HTR-8/SVneo (cell line): ENCODE measurements at places on chromosomes 12 and 14.
A peak's percentile ranks its signal among the peaks of the same experiment; 100 is the strongest.

DNA sequence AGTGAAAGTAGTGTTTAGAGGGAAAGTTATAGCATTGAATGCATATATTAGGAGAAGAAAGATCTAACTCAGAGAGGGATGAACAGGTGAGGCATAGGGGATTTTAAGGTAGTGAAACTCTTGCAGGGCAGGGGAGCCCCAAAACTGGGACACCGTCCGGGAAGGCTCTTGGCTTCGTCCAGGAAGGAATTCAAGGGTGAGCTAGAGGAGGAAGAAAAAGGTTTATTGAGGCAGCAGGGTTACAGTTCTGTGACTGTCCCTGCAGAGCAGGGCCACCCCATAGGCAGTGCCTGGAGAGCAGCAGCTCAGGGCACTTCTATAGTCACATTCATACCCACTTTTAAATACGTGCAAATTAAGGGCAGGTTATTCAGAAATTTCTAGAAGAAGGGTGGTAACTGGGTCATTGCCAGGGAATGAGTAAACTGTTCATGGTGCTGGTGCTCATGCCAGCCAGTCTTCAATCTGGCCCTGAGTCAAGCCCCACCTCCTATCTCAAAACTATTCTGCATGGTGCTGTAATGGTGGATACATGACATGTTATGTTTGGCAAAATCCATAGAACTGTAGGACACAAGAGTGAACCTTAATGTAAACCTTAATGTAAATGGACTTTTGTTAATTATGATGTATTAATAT is 1.2 kb upstream of the OAS1 start:
- no peak for DNase-seq

DNA sequence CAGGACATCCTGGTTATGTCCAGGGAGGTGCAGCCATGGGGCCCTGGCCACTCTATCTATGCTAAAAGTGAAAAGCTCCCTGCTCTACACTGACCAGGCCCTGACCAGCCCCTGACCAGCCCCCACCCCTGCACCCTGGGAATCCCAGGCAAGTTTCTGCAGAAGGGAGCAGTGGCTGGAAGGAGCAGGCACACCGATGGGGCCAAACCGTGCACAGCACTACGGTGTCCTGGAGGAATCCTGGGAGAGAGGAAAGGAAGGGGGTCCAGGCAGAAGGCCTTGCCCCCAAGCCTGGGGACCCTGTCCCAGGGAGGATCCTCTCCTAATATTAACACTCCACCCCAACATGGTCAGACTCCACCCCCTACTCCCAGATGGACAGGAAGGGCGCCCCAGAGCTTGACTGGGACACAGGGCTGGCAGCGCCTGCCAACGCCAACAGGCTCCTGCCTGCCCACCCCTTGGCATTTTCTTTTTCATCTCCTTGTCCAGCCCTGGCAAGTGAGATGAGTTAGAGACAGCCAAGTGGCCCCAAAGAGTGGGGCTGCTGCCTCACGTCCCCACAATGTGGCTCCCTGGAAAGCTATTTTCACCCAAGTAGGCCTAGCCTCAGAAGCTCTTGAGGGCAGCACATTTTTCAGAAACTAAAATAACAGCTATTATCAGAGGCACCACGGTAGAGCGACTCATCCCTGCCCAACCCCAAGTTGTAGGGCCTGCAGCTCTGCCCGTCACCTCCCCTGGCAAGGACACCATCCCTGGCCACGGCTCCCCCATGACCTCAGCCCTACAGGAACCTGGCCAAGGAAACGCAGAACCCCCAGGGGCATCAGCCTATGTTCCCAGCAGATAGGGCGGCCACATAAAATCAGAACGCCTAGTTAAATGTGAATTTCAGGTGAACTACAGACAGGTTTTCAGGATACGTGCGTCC is 82.6 kb downstream of the SCARB1 start:
- DNase-seq = no peak

GRCh38 chr12:1605129-1606020 is 11.0 kb upstream of the FBXL14 start:
- peak; percentile 94 for DNase-seq

DNA sequence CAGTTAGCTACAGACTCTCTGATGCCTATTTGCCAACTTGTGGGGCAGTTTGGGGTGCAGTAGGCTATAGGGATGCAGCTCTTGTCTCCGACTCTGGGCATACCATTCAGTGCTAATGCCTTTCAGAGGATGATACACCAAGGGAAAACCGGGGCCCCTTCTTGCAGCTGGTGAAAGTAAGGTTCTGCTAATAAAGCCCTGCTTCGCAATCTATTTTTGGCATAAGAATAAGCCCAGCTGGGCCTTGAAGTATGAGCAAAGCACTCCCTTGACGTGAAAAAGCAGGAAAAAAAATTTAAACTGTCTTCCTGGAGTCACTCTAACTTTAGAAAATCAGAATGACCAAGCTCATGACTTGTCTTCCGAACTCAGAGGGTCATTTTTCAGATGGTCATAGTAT is 124.1 kb upstream of the RBM19 start:
- DNase-seq = no peak

DNA sequence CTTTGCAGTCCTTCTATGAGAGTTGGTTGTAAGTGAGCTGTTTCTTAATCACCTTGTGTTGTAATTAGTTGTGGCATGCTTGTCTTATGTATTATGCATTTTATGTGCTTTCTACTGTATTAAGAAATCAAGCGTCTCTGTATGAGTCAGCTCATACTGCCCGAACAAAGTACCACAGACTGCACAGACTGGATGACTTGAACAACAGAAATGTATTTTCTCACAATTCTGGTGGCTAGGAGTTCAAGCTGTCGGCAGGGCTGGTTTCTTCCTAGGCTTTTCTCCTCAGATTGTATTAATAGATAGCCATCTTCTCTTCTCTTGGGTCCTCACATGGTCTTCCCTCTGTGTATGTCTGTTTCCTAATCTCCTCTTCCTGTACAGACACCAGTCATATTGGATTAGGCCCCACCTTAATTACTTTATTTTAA is 77.7 kb downstream of the FLRT2 start:
- no peak for DNase-seq

DNA sequence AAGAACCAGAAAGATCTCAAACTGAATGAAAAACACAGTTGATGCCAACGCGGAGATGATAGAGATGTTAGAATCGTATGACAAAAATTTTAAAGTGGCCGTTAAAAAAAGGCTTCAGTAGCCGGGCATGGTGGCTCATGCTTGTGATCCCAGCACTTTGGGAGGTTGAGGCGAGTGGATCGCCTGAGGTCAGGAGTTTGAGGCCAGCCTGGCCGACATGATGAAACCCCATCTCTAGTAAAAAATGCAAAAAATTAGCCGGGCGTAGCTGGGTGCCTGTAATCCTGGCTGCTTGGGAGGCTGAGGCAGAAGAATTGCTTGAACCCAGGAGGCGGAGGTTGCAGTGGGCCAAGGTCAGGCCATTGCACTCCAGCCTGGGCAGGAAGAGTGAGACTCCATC is 5.4 kb upstream of the ACVRL1 start:
- no peak for DNase-seq

DNA sequence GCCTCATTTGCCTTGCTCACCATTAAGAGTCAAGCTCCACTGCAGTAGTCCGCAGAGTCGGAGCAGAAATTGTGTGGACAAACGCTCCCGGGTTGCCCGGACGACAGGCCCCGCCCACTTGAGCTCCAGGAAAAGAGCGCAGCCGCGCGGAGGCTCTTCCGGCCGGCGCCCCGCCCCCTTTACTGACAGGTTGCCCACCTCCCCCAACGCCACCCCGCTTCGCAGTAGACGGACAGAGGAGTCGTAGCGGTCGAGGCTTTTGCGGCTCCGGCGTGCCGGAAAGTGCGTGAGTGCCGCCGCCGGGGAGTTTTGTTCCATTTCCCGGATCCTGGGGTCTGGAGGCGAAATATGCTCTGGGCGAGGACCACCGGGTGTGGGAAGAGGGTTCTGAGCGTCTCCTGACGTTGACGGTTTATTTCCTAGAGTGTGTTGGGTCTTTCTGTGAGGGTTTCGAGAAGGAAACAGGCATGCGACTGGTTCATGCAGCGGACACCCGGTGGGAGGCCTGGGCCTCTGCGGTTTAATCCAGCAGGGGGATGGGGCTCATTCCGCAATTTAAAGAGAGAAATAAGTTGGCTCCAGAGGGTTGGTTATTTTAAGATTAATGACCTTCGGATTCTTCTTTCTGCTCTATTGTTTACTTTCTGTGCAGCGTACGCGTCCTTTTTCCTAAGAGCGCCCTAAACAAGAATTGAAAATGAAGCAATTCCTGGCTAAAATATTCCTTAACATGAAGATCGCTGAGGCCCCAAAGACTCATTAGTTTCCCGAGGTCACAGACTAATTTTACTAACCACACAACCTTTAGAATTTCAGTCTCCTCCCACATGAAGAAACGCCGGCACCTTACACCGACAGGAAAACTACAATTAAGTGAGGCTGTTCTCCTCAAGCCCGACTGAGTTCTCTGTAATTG is at the start of the genes DNAI7 and ETFRF1:
Gene DNAI7, minus strand, starts transcription at position 105 of the 916 bp plus-strand sequence. Its CDS starts 82 bp downstream, at position 23.
Gene ETFRF1, plus strand, starts transcription at position 182 of the 916 bp plus-strand sequence. CDS start 8,720 bp downstream, outside the sequence.
- DNase-seq = peak; percentile 93

GRCh38 chr12:26138860-26139259 is 14.0 kb upstream of the BHLHE41 start:
- no peak for DNase-seq

DNA sequence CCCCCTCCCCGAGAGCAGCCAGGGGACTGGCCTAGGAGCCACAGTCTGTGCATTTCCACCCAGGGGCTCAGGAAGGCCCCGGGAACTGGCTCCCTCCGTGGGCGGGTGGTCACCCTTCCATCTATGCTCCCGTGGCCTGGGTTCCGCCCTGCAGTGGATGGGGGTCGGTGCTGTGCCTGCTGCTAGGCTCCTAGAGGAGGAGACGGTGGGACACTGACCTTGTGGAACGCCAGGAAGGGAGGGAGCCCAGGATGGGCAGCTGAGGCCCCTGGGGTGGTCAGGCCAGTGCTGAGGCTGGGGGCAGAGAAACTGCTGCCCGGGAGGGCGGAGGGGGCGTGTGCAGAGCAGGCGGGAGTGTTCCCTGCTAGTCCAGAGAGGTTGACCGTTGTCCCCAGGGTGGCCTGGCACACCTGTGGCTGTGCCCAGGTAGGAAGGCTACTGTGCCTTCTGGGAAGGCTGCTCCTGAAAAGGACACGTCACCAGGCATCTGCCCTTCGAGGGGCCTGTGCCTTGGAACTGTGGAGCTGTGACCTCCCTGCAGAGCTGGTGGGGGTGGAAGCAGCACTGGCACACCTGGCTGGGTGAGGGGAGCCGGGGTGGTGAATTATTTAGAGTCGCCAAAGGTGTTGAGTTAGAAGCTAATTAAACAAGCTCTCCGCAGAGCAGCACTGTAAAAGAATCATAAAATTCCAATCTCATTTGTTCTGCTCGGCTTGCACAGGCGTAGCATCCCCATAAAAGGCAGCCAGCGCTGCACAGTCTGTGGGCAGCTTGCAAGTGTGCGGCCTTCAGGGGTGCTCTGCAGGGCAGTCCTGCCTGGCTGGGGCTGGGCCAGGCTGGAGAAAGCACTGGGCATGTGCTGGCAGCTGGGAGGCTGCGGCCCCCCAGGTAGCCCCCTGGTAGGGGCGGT is 145.1 kb downstream of the KIF26A start:
- no peak for DNase-seq

DNA sequence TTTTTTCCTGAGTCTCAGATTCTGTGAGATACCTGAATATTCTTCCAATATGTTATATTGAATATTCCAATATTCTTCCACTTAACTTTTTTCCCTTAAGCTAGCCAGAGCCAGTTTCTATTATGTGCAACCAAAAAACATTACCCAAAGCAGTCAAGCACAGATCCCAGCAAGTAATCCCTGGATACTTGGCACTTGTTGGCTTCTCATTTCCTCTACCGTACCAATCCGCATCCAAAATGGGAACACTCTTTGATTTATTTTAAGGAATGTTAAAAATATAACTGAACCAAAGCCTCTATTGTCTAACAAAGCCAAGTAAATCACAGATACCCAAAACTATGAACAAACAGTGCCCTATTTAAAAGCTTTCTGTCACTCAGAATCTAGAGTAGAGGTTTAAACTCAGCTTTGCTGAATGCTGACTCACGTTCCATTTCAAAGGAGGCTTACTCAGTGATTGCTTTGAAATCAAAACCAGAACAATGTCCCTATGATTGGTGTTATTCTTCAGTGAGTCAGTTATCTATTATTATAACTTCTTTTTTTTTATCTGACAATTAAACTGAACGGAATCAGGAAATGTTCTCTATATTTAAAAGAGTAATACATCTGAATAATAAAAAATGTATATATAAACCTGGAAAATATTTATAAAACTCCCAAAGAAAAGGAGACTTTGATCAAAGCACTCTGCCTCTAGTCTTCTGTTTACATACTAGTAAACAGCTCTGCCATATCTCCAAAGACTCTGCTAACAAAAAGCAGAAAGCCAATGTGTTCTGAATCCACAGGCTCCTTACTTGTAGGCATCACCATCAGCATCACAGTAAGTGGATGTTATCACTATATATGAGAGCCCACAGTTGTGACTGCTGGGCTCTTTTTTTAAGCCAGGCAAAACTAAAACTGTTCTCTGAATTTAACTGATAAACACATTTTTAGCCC is 360.8 kb downstream of the CCDC91 start:
- DNase-seq = no peak

DNA sequence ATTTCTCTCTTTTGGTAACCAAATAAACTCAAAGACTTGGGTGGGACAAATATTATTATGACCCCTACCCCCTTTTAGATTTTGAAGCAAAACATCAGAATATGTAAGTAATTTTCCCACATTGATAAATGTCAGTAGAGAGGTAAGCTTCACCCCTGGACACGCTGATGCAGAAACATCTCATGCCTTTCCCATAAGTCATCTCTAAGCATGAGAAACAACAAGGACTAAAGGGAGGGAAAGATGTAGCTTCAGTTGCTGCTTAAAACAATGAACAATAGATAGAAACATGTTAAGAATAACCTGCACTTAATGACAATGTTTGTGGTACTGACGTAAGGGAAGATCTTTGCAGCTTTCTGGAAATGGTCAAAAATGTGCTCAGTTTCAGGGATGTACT is 56.3 kb upstream of the SLC8A3 start:
- DNase-seq = no peak

DNA sequence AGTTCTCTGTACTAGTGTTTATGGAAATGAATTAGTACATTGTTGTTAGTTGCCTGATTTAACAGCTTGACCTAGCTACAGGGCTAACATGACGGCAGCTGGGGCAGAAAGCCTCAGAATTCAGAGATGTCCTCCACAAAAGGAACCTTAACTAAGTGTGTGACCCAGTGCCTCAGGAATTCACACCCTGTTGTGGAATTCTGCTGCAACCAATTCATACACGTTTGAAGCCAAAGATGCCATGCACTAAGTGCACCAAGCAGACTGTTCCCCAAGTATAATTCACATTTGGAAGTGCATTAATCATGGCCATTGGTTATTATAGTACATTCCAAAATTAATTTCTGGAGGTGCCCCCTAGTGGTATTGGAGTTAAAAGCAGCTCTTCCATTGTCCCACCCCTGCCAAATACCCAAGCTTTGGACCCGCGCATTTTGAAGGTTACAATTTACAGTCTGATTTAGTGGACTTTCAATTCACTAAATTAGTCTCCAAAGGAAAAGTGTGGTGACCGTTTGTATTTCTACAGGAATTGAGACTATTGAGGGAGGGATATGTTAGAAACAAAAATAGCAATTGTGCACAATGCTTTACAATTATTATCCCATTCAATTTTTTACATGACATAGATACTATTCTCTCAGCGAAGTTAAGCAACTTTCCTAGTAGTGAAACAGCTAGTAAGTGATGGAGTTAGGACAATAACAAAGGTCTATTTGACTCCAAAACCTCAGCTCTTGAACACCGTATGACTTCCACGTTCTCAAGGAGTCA is 85.9 kb downstream of the PAX9 start:
- DNase-seq = no peak
